Urinary bladder (tissue), 4 donors: ENCODE measurements at places on chromosomes 7 and 10. TPM values are rescaled to one million over a fixed set of nuclear protein-coding genes. Genes with fewer than 3 reads are reported as not detected.

The SPDYE18 gene
- polyA plus RNA-seq = 1.3 TPM

- DNase-seq = no peak
These were observed 45.1 kb downstream of the RNLS start for GRCh38 chr10:88538048-88538447.

The PYROXD2 gene
- 8.9 TPM for polyA plus RNA-seq

The DEPP1 gene
- 51.6 TPM for polyA plus RNA-seq

DNA sequence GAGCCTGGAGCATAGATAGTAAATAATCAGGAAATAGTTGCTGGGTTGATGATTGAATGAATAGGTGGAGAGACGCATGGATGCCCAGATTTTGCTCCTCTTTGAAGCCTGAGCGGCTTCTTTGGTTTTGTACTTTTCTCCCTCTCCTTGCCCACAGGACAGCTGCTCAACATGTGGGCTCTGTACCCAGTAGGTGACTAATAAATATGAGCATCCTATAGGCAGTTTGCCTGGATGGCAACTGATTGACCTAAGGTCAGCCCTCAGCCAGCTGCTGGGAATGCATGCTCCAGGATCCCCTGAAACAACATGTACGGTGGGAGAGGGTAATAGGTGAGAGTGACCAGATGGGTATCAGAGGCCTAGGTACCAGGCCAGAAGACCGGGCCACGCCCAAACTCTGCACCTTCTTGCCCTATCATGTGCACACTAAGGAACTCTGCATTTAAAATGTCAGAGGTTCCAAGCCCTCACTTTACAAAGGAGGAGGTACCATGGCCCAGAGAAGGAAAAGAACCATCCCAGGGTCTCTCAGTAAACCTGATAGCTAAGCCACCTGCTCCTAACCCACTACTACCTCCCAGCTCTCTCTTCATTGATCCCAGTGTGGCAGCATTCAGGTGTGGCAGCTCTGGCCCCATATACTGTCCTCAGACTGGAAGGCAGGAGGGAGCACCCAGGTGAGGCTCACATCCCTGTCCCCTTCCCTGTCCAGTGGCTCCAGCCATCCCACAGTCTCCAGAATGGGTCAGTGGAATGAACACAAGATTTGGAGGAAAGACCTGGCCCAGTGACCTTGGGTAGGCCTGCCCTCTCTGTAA lies 2.7 kb upstream of the ZCCHC24 start:
- no peak for DNase-seq

GRCh38 chr10:488081-488932 lies 201.2 kb downstream of the DIP2C start:
- no peak for DNase-seq

DNA sequence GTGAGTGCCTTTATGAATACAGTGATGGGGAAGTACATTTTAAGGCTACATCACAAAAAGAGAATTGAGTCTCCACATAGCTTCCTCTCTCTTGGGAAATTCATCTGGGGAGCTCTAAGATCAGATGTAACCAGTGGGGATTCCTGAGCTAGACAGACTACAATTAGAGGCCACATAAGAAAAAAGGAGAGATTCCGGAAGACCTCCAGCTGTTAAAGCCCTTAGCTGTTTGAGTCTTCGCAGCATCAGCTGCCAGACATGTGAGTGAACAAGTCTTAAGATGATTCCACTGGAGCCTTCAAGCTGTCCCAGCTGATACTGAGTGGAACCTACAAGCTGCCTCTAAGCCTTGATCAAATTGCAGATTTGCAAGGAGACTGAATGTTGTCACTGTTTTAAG lies 448.5 kb downstream of the NXPH1 start:
- no peak for DNase-seq

The OPN1SW gene
- not detected for polyA plus RNA-seq

The BAG3 gene
- polyA plus RNA-seq = 70.0 TPM

GRCh38 chr10:43041422-43042342 lies 35.2 kb upstream of the RET start:
- DNase-seq = no peak

DNA sequence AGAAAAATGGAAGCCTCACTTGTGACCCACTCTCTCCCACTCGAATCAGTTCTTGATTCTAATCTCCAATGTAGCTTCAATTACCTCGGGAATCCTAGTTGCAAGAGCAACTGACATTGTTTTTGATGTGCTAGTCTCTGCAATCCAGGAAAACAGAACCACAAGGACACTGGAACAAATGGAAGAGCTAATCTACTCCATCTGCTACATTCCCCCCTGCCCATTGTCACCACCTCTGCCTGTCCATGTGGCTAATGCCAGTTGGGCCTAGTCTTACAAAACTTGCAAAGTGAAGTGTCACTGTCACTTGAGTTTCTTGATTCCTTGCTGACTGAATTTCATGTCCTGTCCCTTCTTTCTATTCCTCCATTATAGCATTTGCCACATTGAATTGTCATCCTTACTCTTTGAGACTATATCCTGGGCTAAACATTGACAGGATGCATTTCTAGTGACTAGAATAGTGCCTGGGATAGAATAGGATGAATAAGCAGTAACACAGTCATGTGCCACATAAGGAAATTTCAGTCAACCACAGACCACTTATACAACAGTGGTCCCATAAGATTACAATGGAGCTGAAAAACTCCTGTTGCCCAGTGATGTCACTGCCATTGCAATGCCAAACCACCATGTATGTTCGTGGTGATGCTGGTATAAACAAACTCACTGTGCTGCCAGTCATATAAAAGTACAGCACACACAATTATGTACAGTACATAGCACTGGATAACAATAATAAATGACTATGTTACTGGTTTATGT lies 13.5 kb downstream of the GCC1 start:
- no peak for DNase-seq

The DNAJC12 gene
- 3.1 TPM for polyA plus RNA-seq
